Dermis microvascular lymphatic vessel endothelial cell (primary cell): ENCODE measurements at places on chromosomes 6 and 20. TPM values are rescaled to one million over a fixed set of nuclear protein-coding genes. Genes with fewer than 3 reads are reported as not detected.

The VWA7 gene
- under 0.01 and 0.13 TPM in 2 replicates for total RNA-seq

The LINC00237 gene
- total RNA-seq: under 0.01 TPM in 1 of 2 replicates, not detected in the other

The GMPR gene
- total RNA-seq: 10.9 and 13.6 TPM in 2 replicates

The KIF25 gene
- total RNA-seq: under 0.01 TPM in 1 of 2 replicates, not detected in the other

GRCh38 chr6:1593958-1594314, 15.8 kb upstream of the FOXC1 start:
- DNase-seq: no peak

DNA sequence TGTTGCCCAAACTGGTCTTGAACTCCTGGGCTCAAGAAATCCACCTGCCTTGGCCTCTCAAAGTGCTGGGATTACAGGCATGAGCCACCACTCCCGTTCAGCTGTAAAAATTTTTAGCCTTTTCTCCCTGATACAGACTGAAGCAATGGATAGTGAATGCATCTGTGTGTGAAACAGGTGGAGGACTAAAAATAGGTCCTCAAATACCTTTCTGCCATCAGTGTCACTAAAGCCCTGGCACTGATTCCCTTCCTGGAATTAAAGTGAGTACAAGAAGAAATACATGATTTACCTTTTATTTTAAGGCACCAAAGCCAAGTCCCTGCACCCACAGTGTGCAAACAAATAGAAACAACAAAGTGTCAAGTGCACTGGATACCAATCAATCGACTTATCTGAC, 25.1 kb downstream of the TULP4 start:
- DNase-seq: no peak
